Fibroblast of lung (primary cell): ENCODE measurements at places on chromosomes 2 and 18. TPM values are rescaled to one million over a fixed set of nuclear protein-coding genes. Genes with fewer than 3 reads are reported as not detected.

GRCh38 chr2:152655880-152656279, 61.4 kb downstream of the PRPF40A start:
- DNase-seq = no peak

Gene CAPN13
- not detected in 2 replicates for total RNA-seq

DNA sequence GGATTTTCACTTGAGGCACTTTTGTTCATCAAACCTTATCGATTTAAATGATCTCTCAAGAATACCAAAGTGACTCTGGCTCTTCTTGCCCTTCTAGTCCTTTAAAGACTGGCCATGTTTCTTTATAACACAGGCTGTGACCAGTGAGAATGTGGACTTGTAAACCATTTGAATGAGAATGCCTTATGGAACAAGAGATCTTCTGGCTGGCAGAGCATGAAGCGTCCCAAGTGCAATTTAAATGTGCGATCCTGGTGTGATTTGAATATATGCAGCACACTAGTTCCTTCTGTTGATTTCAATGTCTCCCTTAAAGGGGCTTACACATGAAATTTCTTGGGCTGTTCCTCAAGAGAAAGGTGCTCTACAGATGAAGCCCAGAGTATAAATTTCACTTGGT, 262.4 kb upstream of the CCDC68 start:
- no peak for DNase-seq

DNA sequence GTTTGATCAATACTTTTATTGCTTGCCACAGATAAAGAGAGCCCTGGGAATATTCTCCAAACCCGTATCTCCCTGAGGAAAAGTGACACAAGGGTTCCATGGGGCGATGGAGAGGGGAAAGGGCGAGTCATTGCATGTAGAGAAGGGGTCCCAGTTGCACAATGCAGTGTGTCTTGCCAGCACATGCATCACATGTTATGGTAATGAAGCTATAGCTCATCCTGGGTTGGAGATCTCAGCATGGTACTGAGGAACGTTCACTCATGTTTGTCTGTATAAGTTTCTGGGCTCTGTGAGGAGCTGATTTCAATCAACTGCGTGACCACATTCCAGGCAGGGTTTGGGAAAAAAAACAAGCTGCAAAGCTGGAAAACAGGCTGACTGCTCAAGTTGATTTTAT, 220.7 kb upstream of the MC4R start:
- no peak for DNase-seq

DNA sequence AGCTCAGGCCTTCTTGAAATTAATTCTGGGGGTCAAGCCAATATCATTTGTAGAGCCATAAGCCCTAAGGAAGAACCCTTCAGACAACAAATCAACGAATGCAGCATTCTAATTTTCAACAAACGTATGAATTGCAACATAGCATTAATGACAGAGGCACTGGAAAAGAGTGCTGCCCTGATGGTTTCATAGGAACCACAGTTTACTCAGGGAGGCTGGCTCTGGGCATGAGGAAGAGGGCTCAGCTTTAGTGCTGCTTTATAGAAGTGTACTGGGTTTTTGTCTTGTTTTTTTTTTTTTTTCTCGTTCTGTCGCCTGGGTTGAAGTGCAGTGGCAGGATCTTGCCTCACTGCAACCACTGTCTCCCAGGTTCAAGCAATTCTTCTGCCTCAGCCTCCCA, 36.1 kb upstream of the CAB39 start:
- DNase-seq = no peak

DNA sequence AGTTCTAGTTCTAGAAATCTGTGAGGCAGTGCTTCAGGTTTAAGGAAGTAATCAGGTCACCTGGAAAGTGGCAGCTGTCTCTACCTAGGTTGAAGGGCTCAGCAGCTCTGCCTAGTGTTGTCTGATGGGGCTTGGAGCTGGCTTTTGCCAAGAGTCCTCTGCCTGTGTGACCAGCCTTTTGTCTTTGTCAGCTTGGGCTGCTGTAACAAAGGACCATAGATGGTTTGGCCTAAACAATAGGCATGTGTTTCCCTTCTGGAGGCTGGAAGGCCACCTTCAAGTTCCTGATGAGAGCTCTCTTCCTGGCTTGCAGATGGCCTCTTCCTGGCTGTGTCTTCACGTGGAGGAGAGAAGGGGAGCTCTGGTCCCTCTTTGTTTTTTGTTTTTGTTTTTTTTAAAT, 13.3 kb downstream of the UBE2F start:
- no peak for DNase-seq

- DNase-seq = no peak
These were observed 12.0 kb upstream of the MTA3 start for GRCh38 chr2:42556315-42556890.

- peak; percentile 82 for DNase-seq
These were observed 8.0 kb downstream of the TMBIM1 start for GRCh38 chr2:218284106-218284811.

- DNase-seq = no peak
These were observed 971.3 kb upstream of the FAM98A start for GRCh38 chr2:34570266-34570872.

GRCh38 chr18:3970929-3971328, 484.2 kb downstream of the DLGAP1 start:
- DNase-seq = no peak

DNA sequence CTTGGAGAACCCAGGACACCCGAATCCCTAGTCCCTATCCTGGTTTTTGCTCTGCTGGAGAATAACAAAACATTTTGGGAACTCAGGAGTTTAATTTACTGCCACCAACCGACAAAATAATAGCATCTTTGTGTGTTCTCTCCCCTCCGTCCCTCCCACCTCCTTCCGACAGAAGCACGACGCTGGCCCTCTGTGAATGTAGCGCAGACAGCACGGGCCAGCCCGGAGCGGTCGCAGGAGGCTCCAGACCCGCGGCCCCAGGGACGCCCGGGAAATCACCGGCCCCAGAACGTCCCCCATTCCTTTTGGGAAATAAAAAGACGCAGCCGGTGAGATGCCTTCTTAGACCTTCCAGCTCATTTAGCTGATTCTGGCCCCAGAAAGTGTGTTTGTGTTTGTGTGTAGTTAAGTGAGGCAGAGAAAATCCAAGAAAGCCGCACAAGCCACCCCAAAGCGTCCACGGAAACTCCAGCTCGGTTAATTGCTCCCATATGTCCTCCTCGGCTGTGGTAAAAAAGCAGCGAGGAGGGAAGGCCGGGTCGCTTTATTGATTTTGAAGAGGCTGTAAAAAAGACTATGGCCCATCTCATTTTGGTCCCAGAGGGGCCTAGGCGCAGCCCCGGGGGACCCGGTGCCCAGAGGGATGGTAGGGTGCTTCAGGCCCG, 577 bp upstream of the TANC1 start:
- peak; percentile 67 for DNase-seq

Gene LDLRAD4
- under 0.01 TPM in 1 of 2 replicates, not detected in the other for total RNA-seq

Gene STARD6
- 0.33 TPM in 1 of 2 replicates, not detected in the other for total RNA-seq

DNA sequence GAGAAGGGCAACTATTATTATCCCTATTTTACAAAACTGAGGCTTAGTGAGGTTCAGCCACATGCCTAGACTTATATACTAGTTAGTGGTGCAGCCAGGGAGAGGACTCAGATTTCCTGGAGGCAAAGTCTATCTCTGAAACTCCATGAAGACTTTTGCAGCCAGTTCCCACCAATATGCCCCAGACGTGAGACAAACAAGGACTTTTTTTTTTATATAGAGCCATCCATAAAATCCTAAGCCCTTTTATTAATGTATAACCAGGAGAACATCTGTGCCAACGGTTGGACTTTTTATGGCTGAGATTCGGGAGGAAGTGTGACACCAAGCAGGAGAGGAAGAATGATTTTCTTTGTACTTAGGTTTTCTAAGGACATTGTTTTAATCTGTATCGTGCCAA, 29.9 kb downstream of the LIPG start:
- no peak for DNase-seq

GRCh38 chr2:13266166-13266565, 549.4 kb downstream of the TRIB2 start:
- DNase-seq = no peak

GRCh38 chr18:11260961-11261461, 111.6 kb upstream of the PIEZO2 start:
- peak; percentile 19 for DNase-seq

DNA sequence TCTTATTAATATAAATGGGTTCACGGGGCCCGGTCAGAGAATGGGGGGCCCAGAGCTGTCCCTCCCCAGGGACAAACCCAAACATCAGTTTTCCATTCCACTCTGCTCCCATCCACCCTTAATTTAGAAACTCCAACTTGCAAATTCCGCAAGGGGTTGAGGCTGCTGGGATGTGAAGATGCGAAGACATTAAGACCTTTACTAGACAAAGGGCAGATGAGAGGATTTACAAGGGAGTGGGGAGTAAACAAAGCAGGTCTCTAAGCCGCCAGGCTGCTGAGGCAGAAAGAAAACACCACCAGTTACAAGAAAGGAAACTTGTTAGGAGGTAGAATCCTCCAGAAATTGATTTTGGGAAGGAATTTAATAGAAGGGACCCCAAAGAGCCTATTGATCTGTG, 33.1 kb downstream of the MARCO start:
- DNase-seq = no peak

DNA sequence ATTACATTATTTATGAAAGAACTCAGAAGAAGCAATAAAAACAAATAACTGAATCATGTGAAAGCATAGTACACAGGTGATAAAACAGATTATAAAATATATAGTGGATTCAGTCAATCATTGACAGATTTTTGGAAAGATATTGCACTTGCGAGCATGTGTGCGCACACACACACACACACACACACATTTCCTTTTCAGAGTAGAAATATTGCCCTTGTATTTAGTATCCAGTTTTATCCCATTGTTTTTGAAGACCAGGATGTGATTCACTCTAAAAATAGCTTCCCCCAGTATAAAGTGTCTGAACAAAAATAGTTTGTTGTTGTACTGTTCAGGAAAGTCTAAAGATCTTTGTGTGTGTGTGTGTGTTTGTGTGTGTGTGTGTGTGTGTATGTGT, 145.5 kb downstream of the CALCRL start:
- DNase-seq = peak; percentile 49

DNA sequence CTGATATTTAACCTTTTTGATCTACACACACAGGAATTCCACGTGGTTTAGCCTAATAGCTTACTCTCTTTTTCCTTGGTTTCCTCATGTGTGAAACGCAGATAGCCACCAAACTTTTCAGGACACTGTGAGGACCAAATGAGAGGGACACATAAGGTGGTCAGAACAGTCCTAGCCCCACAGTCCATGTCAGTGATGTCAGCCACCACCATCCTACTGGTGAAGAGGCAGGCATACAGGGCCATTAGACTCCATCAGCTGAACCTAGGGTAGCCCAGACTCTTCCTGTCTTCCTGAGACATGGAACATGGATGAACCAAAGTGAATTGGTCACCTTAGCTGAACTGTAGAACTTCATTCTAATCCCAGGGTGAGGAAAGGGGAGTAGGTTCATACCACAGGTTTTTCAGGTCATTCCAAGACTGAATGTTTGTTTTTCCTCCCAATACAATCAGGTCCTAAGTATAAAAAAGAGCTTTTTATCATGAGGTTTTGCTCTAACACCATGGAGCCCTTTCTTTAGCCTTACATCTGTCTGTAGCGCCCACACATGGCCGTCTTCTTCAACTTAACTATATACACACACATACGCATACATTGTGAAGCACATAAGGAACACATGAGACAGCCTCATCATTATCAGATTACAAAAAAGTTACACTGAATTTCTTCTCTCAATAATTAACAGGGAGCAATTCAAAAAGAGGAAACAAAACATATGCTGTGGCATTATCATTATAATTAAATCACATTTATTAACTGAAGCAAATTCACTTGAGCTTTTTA, 18.5 kb upstream of the NFE2L2 start:
- no peak for DNase-seq

- DNase-seq = no peak
These were observed 34.7 kb upstream of the MAP2 start for GRCh38 chr2:209389171-209389618.

GRCh38 chr18:23552505-23552904, 33.8 kb downstream of the NPC1 start:
- DNase-seq = no peak

DNA sequence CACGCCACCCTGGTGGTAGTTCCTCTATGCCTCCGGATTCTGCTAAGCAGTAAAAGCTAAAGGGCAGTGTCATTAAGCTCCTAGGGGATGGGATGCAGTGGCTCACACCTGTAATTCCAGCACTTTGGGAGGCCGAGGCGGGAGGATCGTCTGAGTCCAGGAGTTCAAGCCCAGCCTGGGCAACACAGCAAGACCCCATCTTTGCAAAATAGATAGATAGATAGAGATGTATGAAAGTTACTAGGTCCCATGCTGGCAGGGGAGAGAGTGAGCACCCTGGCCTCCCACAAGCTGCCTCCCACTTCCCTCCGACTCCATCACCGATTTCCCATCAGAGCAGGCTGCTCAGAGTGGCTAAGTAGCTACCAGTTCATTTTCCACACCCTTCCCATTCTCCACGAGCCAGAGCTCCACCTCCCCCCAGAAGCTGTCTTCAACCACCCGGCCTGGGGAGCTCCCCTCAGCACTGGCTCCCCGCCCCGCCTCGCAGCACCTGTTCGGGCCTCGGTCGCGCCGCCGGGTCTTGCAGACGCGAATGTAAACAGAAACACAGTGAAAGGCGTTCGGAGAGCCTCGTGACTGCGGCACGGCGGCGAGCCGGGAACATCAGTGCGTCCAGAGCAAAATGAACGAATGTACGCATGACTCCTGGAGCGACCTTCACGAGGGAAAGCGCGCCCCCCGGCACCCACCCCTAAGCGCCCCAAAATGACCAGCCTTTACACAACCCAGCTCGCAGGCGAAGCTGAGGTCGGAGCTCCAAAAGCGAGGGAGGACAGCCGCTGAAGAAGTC, 598 bp upstream of the CEP68 start:
- DNase-seq = no peak

Gene RIT2
- total RNA-seq = not detected in 2 replicates

Gene G6PC2
- total RNA-seq = not detected in 2 replicates

DNA sequence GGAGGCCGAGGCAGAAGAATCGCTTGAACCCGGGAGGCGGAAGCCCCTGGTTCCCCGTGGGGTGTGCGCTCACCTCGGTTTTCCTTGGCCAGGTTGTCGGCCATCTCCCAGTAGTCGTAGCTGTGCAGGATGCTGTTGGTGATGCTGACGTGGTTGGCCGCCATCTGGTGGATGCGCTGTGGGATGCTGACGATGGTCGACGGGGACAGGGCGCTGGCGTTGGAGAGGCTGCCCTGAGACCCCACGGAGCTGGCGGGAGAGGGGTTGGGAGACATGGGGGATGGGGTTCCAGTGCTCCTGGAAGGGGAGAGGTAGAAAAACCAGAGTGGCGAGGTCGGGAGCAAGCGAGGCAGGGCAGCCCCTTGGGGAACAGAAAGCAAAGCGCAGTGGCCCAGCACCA, 64.4 kb upstream of the REV1 start:
- no peak for DNase-seq
